ENCODE measurements at places on chromosomes 5 and 9.

GRCh38 chr9:82668689-82669199 is 394.2 kb downstream of the RASEF start:
- DNase-seq: no peak

DNA sequence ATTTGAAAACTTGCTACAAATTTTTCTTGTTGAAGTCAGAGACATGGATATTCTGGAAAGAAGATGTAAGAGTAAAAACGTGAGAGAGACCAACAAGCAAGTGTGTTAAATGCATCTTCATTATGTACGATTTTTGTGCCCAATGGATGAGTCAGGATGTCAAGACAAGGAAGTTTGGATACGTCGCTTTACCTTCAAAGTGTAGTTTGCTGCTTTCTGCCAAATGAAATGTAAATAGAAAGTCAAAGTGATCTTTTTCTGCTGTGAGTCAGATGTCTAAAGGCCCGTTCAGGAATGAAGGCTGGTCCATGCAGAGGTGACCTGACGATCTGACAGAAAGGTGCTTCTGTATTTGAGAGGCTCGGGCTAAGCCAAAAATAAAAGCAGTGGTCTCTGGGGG is 273.1 kb upstream of the PIK3R1 start:
- no peak for DNase-seq

- DNase-seq: no peak
Measured at GRCh38 chr5:99543841-99544240, 615.0 kb upstream of the CHD1 start.

GRCh38 chr5:59286510-59286909 is 607.0 kb downstream of the PDE4D start:
- DNase-seq: no peak

GRCh38 chr9:2321523-2322148 is 300.0 kb upstream of the VLDLR start:
- DNase-seq: no peak

GRCh38 chr9:118674942-118675341 is 694.3 kb downstream of the BRINP1 start:
- no peak for DNase-seq

- no peak for DNase-seq
Measured at GRCh38 chr5:97193355-97193688, 10.3 kb upstream of the RIOK2 start.

GRCh38 chr5:73022471-73023169 is 66.8 kb downstream of the FCHO2 start:
- no peak for DNase-seq

DNA sequence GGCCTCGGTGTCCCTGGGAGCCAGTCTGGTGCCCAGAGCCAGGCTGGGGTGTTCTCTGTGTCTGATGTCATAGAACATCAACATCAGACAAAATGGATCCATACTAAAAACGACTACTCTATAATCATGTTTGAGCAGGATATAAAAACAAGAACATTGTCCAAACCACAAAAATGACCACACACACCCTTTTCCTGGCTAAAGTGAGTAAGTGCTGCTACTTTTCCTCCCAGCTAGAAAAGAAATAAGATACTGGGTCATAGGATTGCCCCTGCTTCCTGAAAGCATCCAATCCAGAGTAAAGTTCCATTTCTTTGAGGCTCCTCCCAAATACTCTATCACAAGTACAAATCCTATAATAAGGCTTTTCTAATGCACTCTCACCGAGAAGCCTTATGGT is 19.7 kb upstream of the TRAF1 start:
- DNase-seq: no peak

DNA sequence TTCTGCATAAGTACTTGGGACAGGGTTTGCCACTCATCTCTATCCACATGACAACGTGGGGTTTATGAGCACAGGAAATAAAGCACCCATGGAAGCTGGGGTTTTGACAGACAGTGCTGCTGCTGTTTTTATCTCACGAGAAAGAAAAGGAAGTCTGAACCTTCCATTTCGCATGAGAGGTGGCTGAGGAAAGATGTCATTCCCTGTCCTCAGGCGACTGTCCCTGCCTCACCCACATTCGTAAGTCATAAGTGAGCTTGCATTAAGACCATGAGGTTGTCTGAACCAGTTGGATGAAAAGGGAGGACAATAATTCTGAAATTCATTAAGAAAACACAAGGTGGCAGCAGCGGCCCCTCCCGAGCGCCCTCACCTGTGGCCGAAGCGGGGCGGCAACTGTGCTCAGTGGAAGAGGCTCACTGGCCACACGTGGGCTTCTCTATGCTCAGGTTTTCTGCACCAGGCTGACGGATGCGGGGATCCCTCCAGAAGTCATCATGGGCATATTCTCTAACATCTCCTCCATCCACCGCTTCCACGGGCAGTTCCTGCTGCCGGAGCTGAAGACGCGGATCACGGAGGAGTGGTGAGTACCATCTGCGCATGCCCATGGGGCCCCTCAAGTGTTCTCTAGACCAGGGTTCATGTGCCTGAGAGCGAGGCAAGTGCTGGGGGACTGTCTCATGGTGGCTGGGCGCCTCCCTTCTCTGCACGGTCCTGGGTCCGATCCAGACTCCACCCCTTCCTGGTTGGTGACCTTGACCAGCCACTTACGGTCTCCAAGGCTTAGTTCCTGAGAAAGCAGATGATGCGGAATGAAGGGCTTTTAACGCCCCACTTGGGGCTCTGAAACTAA is 54.7 kb upstream of the SUSD3 start:
- DNase-seq: peak; percentile 24

- DNase-seq: no peak
Measured at GRCh38 chr9:137319739-137320551, 17.9 kb upstream of the NRARP start.

GRCh38 chr5:125057912-125058826 is 311.7 kb upstream of the ZNF608 start:
- DNase-seq: no peak

GRCh38 chr9:121572581-121572980 is 72.9 kb upstream of the GGTA1 start:
- DNase-seq: no peak

DNA sequence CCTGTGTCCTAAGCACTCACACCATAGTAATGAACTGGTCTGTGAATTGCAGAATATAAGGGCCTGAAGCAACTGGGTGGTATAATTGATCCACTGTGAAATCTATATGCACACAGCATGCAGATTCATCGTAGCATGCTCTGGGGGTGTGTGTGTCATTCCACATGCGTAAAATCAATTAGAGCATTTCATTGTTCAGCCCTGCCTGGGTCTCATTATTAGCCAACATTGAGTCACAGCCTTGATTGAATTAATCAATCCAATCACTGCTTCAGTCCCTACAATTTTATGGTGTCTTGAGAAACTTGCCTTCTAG is 248.0 kb downstream of the ADAMTSL1 start:
- DNase-seq: no peak

- no peak for DNase-seq
Measured at GRCh38 chr9:134594078-134594941, 47.3 kb upstream of the COL5A1 start.

GRCh38 chr9:135554718-135555117 is 6.8 kb upstream of the PAEP start:
- no peak for DNase-seq

GRCh38 chr9:103037508-103038477 is 42.7 kb downstream of the CYLC2 start:
- no peak for DNase-seq

DNA sequence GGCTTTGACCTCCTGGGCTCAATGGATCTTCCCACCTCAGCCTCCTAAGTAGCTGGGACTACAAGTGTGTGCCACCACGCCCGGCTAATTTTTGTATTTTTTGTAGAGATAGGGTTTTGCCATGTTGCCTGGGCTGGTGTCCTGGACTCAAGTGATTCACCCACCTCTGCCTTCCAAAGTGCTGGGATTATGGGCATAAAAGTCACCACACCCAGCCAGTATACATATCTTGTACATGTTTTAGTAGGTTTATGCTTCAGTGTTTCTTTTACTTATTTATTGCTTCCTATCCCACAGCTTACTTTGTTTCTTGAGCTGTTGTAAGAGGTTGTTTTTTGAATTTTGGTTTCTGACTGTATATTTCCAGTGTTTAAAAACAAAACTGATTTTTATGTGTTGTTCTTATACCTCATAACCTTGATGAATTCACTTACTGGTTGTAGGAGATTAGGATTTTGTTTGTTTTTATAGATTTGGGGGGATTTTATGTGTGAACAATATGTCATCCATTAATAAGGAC is 12.9 kb downstream of the FBXW5 start:
- DNase-seq: no peak

DNA sequence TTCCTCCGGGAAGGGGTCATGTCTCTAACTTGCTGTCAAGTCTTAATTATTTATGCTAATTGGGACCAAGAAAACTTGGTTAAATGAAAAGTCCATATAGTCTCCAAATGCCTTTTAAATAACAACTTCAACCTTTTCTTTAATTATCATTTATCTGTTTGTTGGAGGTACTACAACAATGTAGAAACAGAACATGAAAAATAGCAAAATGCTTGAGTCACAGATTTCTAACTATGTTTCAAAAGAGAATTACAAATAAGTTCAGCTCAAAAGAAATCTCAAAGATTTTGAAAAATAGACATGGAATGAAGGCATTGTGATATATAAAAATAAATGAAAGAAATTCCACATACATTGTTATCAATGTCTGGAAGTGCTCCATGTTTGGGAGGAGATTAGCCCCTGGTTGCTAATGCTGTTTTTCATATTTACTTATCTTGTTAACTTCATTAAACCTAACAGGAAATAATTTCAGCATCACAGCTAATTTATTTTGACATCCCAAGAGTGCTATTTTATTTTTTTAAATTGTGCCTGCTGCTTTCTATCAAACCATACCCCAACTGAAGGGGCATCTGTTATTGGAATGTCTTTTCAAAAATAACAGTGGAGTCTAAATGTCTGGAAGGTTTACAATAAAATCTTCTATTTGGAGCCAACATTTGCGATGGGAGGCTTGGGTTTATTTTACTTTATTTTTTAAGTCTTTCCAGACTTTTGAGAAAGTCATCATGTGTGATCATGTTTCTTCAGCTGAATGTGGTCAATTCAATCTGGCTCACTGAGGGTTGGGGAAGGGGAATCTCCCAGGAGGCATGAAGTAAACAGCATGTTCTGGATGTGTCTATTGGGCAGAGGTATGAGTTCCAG is 53.1 kb upstream of the ANKRD55 start:
- DNase-seq: no peak

- DNase-seq: peak; percentile 2
Measured at GRCh38 chr5:95081500-95081960, 203.4 kb downstream of the MCTP1 start.

DNA sequence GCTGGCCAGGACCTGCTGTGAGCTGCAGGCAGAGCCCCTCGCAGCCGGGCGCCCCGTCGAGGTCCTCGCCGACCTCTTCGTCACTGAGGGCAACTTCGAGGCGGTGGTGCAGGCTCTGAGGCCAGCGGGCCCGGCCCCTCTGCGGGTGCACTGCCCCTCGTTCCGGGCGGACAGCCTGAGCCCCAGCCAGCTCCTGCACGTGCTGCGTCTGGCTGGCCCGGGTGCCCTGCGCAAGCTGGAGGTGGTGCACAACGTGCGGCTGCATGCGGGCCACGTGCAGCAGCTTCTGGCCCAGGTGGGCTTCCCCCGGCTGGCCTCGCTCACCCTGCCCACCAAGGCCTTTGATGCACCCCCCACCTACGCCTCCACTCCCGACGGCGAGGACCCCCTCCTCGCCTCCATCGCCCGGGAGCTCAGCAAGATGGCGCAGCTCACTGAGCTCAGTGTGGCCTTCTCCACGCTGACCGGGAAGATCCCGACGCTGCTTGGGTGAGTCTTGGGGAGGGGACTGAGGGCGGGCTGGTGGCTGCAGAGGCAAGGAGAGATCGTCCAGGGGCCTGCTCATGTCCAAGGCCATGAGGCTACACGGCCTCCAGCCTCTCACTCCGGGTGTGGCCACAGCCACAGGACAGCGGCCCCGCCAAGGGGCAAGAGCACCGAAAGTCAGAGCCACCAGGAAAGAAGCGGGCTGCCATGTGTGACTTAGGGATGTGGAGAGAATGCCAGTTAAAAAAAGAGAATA is 825 bp downstream of the LRRC14B start:
- DNase-seq: no peak

All from stimulated activated CD8-positive, alpha-beta memory T cell treated with anti-CD3 and anti-CD28 coated beads, Interleukin-15, amount 100 ng/mL, for 4 hours (primary cell).